ENCODE measurements at places on chromosomes 3 and 15.

- no peak for DNase-seq
Observed at GRCh38 chr3:38739396-38739689, 76.7 kb downstream of the SCN10A start.

DNA sequence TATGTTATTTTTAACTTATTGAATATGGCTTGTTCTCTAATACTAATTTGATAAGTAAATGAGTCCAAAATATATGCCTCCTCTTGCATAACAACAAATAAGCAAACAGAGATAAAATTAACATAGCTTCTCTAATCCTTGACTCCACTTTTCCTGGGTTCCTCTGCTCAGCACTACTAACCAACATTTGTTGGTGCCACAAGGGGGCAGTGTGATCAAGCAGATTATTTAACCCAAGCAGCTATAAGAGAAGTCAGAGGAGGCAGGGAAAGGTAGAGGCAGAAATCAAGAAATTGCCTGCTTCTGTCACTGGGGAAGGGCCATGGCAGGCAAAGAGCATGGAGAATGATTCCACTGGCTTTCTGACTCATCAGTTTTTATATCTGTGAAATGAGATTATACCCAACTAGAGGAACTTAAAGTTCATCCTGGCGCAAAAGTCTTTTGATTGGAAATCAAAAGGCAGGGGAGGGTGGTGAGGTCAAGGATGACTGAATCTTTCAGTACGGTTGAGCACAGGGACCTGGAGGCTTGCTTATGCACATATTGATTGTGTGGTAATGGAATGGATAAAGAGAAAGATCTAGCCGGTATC, 152.2 kb downstream of the IGSF11 start:
- DNase-seq = peak; percentile 73

GRCh38 chr3:8603115-8603710, 41.4 kb downstream of the SSUH2 start:
- DNase-seq = no peak

- DNase-seq = no peak
Observed at GRCh38 chr15:95929232-95929846, 401.2 kb upstream of the NR2F2 start.

- no peak for DNase-seq
Observed at GRCh38 chr3:4693620-4694019, 200.5 kb downstream of the ITPR1 start.

DNA sequence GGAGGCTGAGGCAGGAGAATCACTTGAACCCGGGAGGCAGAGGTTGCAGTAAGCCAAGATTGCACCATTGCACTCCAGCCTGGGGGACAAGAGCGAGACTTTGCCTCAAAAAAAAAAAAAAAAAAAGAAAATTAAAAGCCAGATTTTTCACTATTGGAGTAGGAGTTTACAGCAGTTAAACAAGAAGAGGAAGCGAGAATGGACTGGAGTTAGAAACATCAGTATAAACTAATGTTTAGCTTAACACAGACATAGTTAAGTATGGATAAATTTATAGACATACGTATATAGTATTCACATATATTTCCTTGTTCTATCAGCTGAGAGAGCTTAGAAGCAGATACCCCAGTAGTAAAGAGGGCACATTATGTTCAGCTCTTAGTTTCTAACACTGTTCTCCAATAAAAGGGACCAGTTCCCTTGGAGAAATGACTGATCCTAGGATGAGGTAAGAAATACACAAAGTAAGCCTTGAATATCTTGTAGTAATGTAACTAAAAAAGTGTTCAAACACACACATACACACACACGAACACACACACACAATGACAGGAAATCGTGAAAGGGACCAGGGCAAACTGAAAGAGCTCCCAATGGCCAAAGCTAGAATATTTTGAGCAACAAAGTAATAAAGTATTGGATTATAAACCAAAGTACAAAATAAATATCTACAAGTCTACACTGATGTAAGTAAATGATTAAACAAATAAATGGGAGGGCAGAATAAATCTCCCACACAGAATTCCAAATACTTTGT, 25.1 kb downstream of the PIK3CB start:
- DNase-seq = no peak

DNA sequence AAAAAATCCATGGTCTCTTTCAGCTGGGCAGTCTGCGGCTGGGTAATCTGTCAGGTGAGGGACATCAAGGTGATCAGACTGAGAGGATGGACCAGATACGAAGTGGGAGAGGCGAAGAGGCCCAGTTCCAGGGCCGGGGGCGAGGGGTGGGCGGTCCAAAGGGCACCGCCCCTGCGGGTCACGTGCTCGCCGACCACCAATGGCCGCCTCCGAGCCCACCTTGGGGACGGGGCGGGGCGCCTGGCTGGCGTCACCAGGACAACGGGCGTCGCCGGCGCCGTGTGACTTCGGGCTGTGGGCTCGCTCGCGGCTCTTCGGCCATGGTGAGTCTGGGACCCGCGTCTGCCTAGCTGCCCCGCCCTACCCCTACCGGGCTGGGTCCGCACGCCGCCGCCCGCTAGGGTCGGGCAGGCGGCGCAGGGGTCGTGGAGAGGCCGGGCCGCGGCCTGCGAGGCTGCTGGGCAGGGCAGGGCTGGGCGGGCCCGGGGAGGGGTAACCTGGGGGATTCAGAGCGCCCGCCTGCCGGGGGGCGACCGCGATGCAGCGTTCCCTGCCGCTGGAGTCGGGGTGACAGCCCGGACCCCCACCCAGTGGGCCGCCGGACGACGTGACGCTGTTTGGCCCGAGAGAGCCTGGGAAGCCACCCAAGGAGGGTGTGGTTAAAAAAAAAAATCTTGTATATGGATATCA, at the start of gene FBXL2:
Gene FBXL2 (plus strand): TSS at position 250 of the 690 bp plus-strand sequence. CDS start 71 bp downstream, at position 321.
- DNase-seq = peak; percentile 73

DNA sequence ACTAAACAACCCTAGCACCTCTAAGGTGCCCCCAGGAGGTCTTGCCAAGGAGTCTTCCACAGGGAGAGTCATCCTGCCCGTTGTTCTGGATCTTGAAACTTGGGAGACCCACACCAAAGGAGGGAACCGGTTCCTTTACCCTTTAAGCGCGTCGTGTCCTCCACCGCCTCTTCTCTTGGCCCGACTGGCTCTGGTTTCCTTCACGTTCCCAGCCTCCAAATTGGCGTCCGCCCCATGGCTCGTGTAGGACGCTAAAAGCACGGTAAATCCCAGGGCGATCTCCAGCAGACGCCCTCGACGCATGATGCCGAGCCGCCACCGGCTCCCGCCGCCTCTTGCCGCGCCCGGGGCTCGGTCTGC, 1.1 kb downstream of the FBN1 start:
- DNase-seq = no peak

DNA sequence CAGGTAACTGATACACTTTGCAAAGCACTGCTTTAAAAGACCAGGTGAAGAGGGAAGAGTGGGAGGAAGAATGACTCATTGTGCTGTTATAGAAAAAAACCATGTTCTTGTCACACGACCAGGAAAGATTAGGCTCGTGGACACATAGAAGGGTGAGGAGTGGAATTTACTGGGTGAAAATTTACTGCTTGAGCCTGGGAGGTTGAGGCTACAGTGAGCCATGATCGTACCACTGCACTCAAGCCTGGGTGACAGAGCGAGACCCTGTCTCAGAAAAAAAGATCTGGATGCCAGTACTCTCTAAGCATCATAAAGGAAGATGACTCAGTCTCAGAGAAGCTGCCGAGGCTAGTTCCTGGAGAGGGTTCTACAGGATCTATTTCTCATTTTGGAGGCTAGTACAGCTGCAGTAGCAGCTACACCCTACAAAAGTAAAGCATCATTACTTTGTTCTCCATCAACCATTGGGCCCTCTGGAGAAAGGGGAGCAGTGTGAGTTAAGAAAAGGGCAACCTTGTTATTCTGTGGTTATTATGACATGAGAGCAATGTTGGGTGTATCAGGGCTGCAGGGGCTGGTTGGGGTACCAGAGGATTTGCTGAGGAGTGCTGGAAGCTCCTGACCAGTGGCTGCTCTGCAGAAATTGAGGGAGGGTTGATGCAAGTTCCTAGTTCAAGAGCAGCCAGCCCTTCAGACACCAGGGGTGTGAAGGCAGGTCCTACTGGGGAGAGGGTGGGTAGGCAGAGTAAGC, 75.4 kb downstream of the CMTM8 start:
- DNase-seq = no peak

DNA sequence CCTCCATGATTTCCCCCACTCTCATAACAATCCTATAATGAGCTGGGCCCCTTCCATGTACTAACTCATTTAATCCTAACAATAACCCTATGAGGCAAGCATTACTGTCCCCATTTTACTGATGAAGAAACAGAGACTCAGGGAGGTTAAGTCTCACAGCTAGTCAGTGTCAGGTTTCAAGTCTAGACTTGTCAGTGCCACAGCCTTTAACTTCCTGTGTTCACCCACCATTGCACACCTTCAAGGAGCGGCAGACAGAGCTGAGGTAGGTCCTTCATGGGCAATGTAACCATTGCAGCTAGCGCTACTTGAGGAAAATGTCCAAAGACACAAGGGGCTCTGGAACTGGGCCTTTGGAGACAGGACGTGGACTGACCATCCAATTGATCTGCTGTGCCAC, 105.8 kb upstream of the CTNNB1 start:
- DNase-seq = no peak

DNA sequence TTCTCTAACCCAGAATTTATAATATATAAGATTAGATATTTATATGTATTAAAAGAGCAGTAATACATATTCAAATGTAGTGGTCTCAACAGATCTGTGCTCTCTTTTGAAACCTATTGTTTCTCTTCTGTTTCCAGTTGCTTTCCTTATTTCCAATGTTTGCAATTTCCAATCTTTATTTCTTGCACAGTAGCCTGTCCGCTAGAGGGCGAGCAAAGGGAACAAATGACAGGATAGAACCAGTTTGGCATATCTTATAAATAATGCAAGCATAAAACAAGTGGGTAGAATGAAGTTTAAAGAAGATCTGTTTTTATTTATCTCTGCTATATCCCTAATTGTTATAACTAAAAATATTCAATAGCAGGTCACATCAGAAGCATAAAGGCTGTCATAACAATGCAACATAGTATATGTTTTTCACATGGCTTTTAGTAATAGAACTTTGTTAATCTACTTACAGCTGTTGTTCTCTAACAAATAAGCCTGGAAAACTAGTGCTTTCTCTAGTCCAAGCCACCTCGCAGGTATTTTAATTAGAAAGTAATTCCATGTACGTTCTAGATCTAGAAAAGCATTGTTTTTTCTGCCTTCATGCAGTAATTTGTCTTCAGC, 15.1 kb upstream of the TCAIM start:
- no peak for DNase-seq

- no peak for DNase-seq
Observed at GRCh38 chr3:23365066-23365465, 161.9 kb downstream of the UBE2E2 start.

DNA sequence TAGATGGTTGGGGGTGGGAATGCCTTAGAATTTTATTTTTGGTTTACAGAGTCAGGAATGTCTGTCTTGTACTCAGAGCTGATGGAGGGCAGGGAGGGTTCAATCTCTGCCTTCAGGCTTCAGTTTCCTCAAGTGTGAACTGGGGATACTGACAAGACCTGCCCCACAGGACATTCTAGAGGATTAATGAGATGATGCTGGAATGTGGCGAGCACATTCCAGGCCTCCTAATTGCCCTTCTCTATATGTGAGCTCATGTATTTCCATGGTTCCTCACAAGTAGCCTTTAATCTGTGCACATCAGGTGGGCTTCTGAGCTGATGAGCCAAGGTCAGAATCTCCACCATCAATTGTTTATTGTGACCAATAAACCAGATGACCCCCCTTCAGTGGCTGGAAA, 90.4 kb downstream of the CACNA2D3 start:
- no peak for DNase-seq

GRCh38 chr3:120095979-120096426, 1.8 kb upstream of the GSK3B start:
- no peak for DNase-seq

- peak; percentile 90 for DNase-seq
Observed at GRCh38 chr15:75455424-75455981, 4.0 kb upstream of the SIN3A start.

- DNase-seq = no peak
Observed at GRCh38 chr3:129240436-129240835, 9.0 kb upstream of the COPG1 start.

GRCh38 chr3:96483781-96484180, 330.6 kb upstream of the EPHA6 start:
- DNase-seq = no peak

- DNase-seq = peak; percentile 13
Observed at GRCh38 chr15:25053000-25053815, 98.4 kb downstream of the SNRPN start.

- DNase-seq = no peak
Observed at GRCh38 chr3:149332227-149332765, 1.1 kb downstream of the TM4SF18 start.

GRCh38 chr3:67059443-67059842, 61.3 kb downstream of the KBTBD8 start:
- no peak for DNase-seq

DNA sequence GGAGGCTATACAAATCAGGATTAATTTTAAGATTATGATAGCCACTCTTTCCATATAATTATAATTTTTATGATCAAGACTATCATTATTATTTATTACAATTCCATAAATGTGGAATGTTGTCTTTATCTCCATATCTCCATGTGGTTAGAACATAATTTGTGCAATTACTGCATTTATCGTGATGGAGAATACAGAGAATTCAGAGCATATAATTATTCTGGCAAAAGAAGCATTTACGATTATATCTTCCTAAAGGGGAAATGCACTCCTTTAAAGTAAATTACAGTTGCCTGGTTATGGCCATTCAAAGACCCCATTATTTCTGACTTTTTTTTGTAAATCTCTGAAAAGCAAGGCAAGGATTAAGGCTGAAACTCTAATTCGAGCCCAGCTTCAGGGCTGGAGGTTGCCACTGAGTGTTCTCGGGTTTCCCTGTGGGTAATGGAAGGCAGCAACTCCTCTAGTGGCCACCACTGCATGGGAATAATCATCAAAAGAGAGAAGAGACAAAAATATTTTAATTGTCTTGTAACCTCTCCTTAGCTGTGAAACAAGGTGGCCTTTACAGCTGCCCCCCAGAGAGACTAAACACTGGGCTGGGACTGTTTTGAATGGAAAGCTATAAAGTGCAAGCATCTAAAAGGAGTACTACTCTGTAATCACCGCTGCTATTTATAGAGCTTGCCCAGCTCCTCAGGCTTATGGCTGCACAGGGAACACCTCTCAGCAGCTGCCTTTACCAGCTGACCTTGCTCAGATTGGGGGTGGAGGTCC, 59.8 kb upstream of the PRTG start:
- no peak for DNase-seq

DNA sequence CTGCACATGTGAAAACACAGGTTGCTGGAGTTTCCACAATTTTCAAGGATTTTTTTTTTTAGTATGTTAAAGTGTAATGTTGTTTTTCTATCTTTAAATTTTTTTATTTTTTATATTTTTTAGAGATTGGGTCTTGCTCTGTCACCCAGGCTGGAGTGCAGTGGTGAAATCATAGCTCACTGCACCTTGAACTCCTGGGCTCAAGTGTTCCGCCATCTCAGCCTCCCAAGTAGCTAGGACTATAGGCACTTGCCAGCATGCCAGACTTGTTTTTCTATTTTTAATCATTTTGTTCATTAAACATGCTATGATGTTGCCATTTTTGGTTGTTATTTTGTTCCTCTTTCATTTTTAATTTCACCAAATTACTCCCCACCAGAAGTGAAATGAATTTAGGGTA, 16.7 kb upstream of the THUMPD3 start:
- DNase-seq = no peak

GRCh38 chr15:61644550-61644949, 415.4 kb upstream of the RORA start:
- no peak for DNase-seq

Data from activated CD8-positive, alpha-beta memory T cell treated with anti-CD3 and anti-CD28 coated beads, Interleukin-2, amount 50 U/mL, for 48 hours (primary cell).